ENCODE measurements at places on chromosomes 16 and 17. TPM values are rescaled to one million over a fixed set of nuclear protein-coding genes. Genes with fewer than 3 reads are reported as not detected.
A peak's percentile ranks its signal among the peaks of the same experiment; 100 is the strongest.

- no peak for ATAC-seq
These were observed 26.6 kb upstream of the SKAP1 start for GRCh38 chr17:48456589-48456988.

GRCh38 chr17:47948706-47949196 lies 7.4 kb downstream of the PNPO start:
- no peak for ATAC-seq

DNA sequence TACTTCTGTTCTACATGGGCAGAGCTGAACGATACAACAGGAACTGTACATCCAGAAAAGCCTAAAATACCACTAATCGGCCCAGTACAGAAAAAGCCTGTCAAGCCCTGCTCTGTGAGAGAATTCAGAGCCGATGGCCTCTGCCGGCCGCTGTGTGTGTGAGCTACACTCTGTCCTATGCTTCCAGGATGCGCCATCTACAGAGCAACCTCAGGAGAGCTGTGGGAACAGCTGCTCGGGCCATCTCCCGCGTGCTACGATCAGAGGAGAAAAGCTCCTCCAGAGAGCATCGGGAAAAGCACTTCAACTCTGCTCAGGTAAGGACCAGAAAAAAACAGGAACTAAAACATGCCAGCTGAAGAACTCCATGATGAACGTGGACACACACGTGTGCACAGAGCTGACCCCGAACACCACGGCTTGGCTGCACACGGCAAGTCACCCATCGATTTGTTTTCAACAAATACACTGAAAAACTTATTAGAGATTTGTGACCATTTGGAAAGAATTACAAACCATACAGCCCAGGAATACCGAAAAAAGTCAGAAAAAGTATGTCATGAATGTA lies 115.9 kb downstream of the ANKRD11 start:
- no peak for ATAC-seq

DNA sequence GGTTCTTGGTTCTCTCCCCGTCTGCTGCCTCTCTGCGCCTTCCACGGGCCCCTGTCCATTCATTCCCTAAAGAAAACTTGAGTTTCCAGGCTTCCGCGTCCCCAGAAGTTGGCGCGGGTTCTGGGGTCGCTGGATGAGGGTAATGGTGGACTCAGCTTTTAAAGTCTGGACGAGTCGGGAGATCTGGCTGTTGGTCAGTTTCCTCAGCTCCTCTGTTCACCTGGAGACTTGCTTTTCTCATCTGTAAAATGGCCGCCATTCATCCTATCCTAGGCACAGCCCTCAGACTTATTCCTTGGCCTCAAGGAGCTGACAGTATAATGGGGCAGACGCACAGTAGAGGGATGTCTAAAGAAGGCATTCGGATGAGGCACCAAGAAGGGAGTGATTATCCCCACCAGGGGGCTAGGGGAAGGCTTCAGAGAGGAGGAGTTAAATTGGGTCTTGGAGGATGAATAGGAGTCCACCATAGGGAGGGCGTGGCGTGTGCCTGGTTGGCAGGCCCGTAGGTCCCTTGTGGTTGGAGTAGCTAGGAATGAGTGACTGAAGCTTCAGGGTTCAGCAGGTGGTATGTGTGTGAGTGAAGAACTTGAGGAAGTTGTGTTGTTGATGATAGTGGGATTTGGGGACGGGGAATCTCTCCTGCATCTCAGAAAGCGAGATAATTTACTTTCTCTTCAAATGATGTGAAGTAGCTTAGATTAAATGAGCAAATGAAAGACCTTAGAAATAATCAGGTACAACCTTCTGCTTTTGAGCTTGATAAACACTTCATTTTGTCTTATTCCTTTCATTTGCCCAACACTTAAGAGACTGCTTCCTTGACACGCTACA lies 652 bp downstream of the VPS35L start:
- no peak for ATAC-seq

DNA sequence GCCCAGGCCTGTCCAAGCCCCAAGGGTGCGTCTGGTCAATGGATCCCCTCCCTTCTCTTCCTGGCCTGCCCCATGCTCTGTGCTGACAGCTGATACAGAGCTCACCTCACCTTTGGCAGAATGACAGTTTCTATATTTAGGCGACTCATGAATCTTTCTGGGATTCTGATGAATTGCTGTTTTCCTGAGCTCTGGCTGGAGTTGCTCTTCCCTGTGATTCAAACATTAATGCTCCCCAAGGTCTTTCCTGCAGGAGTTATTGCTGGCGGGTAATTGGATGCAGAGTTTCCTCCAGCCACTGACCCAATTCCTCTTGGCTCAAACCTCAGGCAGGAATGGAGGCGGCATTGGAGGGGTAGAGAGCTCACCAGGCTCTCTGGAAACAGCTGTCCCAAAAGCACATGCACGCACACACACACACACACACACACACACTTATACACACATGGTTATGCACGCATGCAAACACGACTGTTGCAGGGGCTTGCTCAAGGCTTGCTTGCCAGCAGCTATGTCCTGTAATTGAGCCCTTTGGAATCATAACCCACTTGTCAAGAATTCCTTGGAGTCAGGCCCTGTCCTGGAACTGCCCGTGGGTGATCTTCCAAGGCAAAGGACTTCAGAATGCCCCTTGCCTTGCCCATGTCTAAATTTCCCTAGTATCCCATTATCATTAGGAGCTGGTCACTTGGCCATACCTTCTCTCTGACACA lies 128.8 kb downstream of the ASIC2 start:
- ATAC-seq = peak; percentile 36

DNA sequence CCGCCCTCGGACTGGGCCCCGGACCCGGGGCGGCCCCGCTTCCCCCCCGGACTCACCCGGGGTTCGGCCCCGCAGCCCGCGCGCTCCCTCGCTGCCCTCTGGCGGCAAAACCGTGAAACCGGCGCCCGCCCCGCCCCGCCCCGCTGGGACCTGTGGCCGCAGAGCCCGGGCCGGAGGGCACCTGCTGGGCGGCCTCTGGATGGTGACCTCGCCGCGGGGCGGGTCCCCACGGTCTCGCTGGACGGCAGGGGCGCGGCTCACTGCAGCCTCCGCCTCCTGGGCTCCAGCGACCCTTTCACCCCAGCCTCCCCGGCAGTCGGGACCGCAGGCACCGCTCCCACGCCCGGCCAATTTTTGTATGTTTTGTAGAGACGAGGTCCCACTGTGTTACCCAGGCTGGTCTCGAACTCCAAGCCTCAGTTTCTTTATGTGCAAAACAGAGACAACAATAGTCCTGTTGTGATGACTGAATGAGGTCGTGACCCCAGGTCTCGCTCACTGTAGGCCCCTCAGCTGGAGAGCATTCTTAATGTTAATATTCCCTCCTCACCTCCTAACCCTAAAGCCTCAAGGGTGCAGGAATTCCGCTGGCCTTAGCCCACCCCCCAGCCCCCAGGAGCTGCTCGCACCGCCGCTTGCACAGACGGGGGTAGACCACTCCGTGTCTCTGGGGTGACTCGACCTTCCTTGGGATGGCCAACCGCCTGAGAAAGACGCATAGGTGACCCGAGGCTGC lies 33.7 kb upstream of the RPH3AL start:
- peak; percentile 83 for ATAC-seq

- ATAC-seq = no peak
These were observed 2.1 kb upstream of the MRC2 start for GRCh38 chr17:62625184-62625869.

- no peak for ATAC-seq
These were observed 33.1 kb downstream of the FOXL1 start for GRCh38 chr16:86611525-86611855.

- no peak for ATAC-seq
These were observed 27.1 kb upstream of the MYLK3 start for GRCh38 chr16:46775214-46775613.

DNA sequence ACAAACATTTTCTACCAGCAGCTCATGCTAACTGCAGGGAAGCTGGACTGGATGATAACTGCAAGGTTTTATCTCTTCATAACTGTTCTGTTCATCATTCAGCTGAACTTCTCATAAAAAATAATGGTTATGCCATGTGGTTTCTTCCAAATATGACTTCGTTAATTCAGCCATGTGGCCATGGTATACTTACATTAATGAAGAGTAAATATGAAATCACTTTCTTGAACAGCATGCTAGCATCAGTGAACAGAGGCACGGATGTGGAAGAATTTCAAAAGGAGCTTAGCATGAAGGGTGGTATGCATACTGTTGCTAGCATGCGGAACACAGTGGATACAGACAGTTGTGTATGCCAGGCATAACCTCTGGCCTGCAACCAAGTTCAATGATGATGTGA lies 1417.0 kb upstream of the CDH8 start:
- ATAC-seq = no peak

- no peak for ATAC-seq
These were observed 70.6 kb downstream of the IRF8 start for GRCh38 chr16:85969591-85969990.

- ATAC-seq = no peak
These were observed 81.6 kb upstream of the CACNG5 start for GRCh38 chr17:66753126-66753920.

- no peak for ATAC-seq
These were observed 69.4 kb upstream of the CA10 start for GRCh38 chr17:52227926-52228325.

DNA sequence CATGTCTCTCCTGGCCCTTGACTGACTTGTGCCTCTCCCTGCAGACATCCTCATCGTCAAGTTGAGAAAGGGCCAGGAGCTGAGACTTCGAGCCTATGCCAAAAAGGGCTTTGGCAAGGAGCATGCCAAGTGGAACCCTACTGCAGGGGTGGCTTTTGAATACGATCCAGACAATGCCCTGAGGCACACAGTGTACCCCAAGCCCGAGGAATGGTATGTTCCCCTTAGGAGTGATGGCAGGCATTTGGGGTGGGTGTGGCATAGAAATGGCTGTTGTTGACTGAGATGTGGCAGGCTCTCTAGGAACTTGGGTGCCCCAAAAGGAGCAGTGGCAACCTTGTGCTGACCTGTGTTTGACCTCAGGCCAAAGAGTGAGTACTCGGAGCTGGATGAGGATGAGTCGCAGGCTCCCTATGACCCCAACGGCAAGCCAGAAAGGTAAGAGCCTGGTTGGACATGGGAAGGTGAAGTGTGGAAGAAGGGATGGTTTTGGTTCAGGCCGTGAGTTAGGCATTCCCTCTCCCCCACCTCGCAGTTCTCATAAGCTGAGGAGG lies 7.5 kb downstream of the POLR2C start:
- ATAC-seq = no peak

GRCh38 chr17:41060052-41060604 lies at the start of gene KRTAP2-3:
KRTAP2-3 (minus strand) TSS chr17:41060114; CDS start chr17:41060050, 64 bp downstream.
- ATAC-seq = no peak

DNA sequence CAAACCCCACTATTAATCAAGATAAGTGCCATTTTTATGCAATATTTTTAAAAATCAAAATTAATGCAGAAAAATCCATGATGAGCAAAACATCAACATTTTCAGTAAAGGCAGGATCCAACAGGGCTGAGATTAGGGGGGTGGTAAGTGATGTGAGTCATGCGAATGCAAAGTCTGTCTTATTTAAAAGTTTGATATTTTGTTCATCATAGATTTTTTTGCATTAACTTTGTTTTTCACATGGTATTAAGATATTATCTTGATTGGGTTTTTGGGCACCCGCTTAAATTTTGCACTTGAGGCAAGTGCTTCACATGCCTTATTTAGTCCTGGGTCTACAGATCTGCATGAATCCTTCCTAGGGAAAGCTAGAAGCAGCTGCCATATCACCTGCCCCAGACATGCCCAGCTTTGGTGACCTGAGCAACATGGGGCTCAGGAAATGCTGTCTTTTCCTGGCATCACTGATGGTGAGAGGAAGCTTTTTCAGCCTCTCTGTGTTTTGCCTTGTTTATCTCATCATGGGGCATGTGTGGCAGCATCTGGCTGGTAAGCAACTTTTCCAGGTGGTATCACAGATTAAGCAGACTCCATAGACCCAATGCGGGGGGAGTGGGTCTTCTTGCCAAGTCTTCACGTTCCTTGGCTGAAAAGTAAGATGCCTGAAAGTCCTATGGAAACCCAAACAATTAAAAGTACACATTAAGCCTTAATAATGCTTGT lies 57.6 kb upstream of the NFAT5 start:
- no peak for ATAC-seq

DNA sequence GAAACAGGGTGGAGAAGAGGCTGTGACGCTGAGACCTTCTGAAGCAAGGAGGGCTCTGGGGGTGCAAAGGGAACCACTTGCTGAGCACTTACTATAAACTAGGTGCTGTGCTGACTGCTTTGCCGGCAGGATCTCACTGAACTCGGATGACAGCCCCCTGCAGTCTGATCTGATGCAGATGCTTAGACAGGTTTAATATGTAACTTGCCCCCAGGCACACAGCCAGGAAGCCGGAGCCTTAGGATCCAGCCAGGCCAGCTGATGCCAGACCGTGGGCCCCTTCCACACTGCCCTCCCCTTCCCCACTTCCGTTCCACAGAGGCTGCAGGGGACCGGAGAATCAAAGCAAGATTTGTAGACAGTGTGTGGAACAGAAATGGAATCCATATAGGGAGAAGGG lies 23.1 kb downstream of the SPACA3 start:
- no peak for ATAC-seq

DNA sequence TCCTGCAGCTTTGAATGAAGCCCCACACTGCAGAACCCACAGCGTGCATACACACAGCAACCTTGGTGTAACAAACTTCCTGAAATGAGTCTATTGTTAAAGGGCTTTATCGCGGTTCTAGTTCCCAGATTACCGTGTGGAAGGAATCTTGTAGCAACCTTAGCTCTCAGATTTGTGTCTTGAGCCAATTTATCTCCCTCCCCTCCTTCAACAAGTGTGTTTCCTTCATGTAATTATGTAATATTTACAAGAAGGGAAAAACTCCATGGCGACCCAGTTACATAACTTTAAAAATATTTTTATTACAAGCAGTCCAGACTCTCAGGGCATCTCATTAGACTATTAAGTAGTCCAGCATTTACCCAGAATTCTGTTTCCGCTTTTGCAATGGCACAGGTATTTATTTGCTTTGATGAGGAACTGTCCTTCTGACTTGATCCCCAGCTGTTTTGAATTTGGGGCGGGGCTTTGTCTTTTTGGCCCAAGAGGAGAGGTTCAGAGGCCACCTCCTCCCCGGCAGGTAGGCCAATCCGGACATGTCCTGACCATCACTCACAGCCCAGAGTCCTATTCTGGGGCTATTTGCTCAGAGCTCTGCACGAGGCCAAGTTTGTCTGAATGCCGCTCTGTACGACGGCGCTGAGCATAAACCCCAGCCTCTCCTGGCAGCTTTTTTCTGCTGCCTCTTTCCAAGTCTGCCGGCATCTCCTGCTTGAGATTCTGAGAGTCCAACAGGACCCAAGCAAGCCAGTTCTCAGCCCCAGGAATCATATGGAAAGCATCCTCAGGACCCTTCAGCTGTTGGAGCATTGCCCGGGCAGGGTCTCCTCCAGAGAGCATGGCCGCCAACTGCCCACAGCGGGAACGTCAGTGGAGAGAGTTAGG lies 35.6 kb downstream of the CLEC16A start:
- peak; percentile 93 for ATAC-seq

Gene CDRT4
- total RNA-seq = 5.4 TPM

Gene PRAC1
- not detected for total RNA-seq

Gene KCNJ18
- total RNA-seq = not detected

Gene GJC1
- 28.2 TPM for total RNA-seq

Gene PYY
- not detected for total RNA-seq

Gene REXO5
- total RNA-seq = 3.5 TPM

Gene ACSM2A
- total RNA-seq = not detected

Gene NEUROD2
- total RNA-seq = not detected

Gene CCL17
- not detected for total RNA-seq

Gene MIF4GD
- 48.4 TPM for total RNA-seq
